ENCODE measurements at places on chromosomes 11 and 22.

DNA sequence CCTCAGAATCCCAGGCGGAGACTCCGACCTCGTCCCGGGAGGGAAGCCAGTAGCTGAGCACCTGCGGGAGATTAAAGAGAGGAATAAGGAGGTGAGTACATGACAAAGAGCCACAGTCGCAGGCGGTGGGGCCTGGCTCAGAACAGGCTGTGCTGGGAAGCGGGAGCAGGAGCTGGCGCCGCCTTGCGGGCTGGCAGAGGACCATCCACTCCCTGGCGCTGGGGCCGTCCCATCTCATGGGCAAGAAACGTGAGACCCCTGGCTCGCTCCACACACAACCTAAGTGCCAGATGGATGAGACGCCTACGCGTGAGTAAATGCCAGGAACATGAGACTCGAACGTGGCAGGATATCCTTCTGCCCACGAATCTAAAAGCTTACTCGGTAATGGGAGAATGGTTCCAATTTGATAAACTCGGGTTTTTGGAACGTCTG is 6.3 kb downstream of the CEND1 start:
- no peak for DNase-seq

DNA sequence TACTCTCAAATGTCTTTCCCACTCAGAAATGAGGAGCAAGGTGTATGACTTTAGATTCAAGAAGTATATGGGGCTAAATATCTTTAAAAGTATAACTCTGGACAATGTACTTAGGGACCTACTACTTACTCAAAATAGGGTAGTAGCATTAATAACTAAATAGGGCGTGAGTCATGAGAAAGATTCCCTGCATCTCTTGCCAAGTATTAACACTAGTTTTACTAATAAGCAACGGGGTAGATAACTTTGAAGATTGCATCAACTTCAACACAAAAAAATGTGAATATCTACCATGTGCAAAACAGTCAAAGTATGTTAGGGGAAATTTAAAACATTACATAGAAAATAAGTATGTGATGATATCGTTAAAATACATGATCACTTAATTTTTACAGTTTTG is 99.6 kb downstream of the PGR start:
- DNase-seq: no peak

DNA sequence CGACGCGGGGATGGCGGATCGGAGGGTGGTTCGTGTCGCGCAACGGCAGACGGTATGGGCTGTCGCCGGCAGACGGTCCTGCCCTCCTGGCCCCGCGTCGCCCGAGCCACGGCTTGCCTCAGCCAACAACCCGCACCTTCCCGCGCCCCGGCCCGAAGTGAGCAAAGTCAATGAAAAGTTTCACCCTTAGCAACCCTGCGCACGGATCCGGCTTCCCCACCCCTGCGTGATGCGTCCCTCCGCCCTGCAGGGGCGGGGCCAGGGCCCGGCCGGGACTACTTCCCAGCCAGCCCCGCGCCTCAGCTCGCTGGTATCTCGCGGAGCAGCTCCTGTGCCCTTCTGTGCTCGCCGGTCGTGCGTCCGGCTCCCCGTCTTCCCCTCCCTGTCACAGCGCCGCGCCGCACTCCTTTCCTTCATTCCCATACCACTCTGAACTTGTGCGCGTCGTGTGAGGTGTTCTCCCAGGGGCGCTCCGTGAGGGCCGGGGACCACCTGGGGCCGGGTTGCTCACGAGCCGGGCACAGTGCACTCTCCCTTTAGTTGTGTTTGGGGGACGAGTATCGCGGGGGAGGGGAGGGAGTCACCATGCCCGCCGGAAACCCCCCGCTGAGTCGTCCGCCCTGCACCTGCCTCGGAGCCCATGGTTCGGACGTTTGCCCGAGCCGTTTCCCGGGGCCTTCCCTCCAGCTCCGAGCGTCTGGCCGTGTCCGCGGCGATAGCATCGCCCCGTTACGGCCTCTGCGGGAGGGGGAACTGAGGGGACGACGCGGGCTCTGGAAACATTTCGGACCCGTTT is at the start of gene TOB2:
Gene TOB2, minus strand, starts transcription at position 163 of the 796 bp plus-strand sequence. CDS start 9,456 bp downstream, outside the sequence.
- DNase-seq: peak; percentile 98

GRCh38 chr22:27084130-27084529 is 426.7 kb downstream of the MIAT start:
- no peak for DNase-seq

GRCh38 chr11:131868629-131869507 is 498.5 kb downstream of the NTM start:
- DNase-seq: no peak

DNA sequence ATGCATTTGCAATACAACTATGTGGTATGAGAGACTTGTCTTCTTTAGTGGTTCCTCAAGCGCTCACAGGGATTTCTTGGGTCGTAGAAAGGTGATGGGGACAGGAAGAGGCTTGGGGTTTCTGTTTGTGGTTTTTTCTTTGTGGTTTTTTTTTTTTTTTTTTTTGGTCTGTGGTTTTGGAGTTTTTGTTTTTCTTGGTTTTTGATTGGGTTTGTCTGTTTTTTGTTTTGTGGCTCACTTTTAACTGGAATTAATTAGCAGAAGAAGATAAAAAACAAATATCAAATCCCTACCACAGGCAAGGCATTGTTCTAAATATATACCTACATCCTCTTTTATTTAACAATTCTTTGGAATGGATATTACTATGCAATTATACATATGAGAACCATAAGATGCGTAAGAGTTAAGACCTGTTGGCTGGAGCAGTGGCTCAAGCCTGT is 5.5 kb downstream of the TTC28 start:
- no peak for DNase-seq

- no peak for DNase-seq
Observed at GRCh38 chr11:7268758-7269157, 17.1 kb downstream of the SYT9 start.

- peak; percentile 31 for DNase-seq
Observed at GRCh38 chr11:67120881-67121710, 2.0 kb downstream of the KDM2A start.

DNA sequence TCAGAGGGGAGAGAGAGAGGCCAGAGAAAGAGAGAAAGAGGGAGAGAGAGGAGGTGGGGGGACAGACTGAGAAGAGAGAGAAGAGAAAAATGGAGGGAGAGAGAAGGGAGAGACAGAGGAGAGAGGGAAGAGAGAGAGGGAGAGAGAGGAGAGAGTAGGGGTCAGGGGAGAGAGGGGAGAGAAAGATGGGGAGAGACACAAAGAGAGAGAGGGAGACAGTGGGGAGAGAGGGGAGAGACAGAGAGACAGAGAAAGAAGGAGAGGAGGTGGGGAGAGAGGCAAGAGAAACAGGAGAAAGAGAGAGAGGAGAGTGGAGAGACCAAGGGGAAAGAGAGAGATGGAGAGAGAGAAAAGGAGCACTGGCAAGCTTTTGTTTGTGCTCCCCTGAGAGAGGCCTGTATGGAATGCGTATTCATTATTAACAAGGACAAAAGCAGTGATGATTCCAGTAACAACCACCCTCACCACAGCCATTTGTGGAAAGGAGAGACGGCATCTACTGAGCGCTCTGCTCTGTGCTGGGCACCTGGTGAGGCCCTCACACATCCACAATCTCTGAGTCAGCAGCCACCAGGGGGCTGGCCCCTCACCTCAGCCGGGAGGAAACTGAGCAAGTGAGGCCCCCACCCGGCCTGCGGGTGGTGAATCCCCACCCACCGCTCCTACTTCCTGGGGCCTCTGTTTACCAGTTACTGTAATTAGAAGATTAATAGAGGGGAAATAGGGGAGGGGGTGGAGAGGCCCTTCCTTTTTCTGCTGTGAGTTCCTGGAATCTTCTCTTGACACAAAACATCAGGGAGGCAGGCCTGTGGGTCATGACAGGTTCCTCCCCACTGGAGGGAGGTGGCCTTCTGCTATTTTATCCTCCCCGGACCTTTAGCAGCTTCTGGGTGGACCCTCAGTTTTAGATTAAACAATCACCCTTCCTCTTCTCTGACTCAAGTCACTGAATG is 14.6 kb upstream of the MIAT start:
- peak; percentile 93 for DNase-seq

- no peak for DNase-seq
Observed at GRCh38 chr11:104830080-104830479, 68.2 kb downstream of the CASP12 start.

GRCh38 chr11:45371251-45372115 is 85.3 kb upstream of the SYT13 start:
- peak; percentile 88 for DNase-seq

GRCh38 chr11:22625448-22626287 is at the start of gene FANCF:
FANCF (minus strand) TSS chr11:22625823; CDS start chr11:22625810, 13 bp downstream.
- peak; percentile 94 for DNase-seq

DNA sequence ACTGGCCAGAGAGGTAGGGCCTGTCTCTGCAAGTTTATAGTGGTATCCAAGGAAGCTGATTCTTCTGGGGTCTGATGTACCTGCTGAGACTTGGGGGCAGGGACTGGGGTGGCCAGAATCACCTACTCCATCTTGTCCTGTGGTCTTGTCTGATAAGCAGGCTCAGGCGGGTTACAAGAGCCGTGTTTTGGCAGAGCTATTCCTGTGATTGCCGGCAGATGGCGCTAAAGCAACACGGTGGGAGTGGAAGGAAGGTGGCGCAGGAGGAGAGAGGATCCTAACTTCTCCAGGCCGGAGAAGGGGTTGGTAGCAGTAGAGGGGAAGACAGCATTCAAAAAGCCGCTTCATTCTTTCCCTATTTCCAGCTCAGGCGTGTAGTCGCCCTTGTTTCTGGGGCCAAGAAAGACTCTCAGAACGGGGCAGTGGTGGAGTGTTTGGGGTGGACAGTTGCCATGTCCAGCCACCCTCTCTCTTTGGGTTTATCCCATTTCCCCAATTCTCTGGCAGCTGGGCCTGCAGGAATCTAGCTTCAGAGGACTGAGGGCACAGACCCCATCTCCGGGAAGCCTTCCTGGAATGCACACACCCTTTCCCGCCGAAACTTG is 15.1 kb downstream of the CHRM1 start:
- peak; percentile 92 for DNase-seq

GRCh38 chr11:118238929-118239328 is 13.2 kb downstream of the MPZL3 start:
- DNase-seq: no peak

DNA sequence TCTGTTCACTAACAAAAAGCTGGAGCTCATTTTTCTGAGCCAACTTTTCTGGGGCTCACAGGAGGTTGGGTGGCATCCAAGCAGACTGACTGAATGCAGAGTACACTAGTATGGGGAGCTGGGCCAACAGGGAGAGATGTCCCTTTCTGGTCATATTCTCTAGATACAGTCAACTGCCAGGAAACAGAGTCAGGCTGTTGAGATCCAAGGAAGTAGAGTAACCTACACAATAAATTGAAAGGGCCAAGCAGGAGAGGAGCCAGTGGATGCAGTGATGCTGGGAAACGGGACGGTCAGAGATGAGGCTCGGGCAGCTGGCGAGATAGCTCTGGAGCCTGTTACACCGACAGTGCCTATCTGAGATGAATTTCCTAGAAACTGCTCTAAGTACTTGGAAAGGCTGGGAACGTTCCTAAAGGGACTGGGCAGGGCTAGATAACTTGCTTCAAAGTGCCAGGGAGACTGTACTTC is 71.1 kb downstream of the LARGE2 start:
- no peak for DNase-seq

- DNase-seq: no peak
Observed at GRCh38 chr11:32018672-32019071, 72.2 kb upstream of the RCN1 start.

DNA sequence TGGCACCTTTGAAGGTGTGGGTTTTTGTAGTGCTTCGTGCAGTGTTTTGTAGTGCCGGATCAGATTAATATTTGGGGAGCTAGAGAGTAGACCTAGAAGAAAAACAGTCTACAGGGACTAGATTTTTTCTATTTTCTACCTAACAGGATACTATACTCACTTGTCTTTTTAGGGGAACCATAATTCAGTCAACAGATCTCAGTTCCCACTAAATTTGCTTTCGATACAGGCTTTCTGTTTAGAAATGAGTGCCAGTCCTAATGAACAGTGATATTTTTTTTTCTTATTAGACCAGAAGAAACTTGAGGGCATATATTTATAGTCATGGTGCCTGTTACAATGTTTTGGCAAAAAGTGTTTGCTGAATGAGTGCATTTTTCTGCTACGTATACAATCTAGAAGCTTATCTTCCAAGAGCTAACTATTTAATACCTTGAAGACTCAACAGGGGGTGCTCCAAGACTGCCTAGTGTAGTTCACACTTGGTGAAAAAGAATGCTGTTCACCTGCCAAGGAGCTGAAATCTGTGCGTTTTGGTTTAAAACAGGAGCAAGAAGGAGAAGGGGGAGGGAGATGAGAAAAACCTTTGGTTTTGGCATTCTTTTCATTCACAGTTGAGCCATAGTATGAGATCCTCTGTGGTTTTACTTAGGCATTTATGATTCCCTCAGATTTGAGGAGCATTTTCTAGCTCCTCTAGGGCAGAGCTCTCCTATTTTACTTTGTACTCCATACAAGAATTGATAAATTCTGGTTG is 44.9 kb upstream of the VSTM5 start:
- no peak for DNase-seq

DNA sequence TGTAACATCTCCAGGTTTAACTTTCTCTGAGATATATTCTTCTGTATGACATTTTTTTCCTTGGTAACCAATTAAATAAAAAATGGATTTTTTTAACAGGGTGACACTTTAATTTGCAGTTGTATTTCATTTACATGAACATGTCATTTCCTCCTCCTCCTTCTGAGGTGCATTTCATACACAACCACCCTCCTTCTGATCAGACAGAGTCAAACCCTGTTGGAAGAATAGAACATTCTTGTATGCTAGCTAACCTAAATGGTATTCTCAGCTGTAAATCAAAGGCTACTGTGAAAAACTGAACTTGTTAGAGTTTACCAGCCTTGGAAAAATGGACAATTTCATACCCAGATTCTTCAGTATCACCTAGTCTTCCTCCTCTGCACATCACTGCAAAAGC is 52.7 kb upstream of the CHRM4 start:
- DNase-seq: no peak

GRCh38 chr11:122652495-122652894 is 3.0 kb upstream of the UBASH3B start:
- DNase-seq: no peak

- no peak for DNase-seq
Observed at GRCh38 chr11:13889552-13890249, 72.8 kb upstream of the SPON1 start.

DNA sequence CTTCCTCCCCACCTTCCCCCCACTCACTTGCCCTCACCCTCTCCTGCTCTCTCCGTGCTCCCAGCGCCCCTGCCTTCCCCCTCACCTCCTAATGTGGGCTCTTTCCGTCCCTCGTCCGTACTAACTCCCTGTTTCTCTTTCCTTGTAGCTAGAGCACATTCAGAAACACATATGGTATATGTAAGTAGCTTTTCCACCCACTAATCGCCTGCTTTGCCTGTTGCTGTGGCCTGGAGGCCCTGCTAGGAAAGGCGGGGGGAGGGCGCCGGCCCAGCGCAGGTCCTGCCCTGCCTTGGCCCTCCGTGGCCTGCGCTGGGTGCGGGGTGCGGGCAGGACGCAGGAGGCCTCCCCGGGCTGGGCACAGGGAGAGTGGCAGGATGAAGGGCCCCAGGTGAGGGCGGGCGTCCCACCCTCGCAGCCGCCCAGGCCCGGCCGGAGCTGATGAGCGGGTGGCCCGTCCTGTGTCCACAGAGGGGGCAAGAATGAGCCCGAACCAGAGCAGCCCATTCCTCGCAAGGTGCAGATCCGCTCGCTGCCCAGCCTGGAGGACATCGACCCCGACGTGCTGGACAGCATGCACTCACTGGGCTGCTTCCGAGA is 41.7 kb downstream of the MOB2 start:
- no peak for DNase-seq
